ENCODE measurements at places on chromosomes 2 and 18. TPM values are rescaled to one million over a fixed set of nuclear protein-coding genes. Genes with fewer than 3 reads are reported as not detected.

DNA sequence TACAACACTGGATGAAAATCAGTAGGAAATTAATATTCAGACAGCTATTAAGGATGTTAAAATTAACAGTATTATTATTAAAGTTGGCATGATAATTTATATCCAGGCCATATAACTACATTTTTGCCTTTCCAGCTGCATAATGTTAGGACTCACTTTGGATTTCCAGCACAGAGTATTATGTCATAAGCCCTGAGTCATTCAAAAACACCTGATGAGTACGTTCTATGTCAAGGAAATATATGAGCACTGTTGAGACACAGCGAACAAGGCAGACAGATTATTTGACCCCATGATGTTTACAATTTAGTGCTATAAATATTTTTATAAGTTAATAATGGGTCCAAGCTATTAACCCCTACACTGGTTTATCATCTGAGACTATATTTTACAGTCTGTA, 59.8 kb upstream of the RIT2 start:
- no peaks in the 10 kb centered on the region for H3K36me3 ChIP-seq
- no peak overlapping the region for H3K4me3 ChIP-seq
- no peak for DNase-seq
- no peaks in the 10 kb centered on the region for H3K27me3 ChIP-seq
- no peaks in the 10 kb centered on the region for H3K4me1 ChIP-seq

DNA sequence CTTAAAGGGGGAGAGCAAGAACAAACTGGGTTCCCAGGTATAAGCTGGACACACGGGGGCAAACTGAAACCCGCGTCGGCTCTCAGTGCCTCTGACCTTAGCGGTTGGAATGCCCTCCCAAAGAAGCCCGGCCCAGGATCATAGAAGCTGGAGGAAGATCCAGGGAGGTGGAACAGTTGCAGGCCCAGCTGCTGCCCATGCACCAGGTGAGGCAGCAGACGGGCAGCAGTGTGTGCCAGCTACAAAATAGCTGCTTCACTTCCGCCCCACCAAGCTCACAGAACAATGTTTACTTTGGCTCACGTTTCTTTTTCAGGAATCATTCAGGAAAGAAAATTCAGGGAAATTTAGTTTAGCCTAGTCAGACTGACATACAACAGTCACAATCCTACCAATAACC, 3.9 kb upstream of the ERMN start:
- H3K4me3 ChIP-seq = no peak overlapping the region
- peaks cover 10% of the 10 kb centered on the region for H3K36me3 ChIP-seq
- no peak for DNase-seq
- H3K27ac ChIP-seq = no peak overlapping the region

DNA sequence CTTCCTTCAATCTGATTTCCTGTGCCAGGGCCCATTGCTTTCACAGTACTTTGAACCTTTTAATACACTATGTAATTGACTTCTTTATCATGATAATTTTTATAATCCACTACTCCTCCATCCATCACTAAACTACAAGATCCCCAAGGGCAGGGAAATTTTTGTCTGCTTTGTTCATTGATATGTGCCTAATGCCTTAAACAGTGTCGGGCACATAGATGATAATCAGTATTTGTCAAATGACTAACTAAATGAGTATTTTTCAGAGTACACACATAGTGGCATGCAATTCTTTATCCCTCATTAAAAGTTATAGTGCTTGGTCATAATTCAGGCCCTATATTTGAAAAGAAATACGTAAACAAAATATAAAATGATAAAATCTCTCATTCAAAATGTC, 5.3 kb upstream of the STAMBP start:
- no peak overlapping the region for H3K27ac ChIP-seq
- DNase-seq = no peak
- H3K4me3 ChIP-seq = no peak overlapping the region
- peaks cover 17% of the 10 kb centered on the region for H3K4me1 ChIP-seq
- H3K36me3 ChIP-seq = no peaks in the 10 kb centered on the region

Gene FRZB
- not detected for total RNA-seq

- no peak overlapping the region for H3K27ac ChIP-seq
- H3K27me3 ChIP-seq = no peaks in the 10 kb centered on the region
- no peaks in the 10 kb centered on the region for H3K36me3 ChIP-seq
- H3K4me3 ChIP-seq = no peak overlapping the region
Measured at GRCh38 chr2:164675027-164675426, 53.7 kb upstream of the GRB14 start.

DNA sequence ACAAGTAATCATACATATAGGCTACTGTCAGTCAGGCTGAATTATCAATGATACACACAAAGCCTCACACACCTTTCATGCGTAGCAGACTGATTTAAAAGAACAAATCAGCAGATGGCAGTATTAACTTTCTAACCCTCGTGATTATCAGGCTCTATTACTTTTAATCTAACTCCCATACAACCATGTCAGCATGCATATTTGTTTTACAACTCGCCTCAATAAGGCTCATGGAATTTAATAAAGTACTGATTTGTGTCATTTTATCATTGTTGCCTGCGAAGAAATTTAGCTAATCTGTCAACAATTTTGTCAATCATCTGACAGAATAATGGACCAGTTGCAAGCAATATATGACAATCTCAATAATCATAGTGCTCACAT, 82.8 kb downstream of the SLC25A12 start:
- no peak overlapping the region for H3K4me3 ChIP-seq
- H3K36me3 ChIP-seq = peaks cover 28% of the 10 kb centered on the region
- H3K4me1 ChIP-seq = no peaks in the 10 kb centered on the region
- no peaks in the 10 kb centered on the region for H3K27me3 ChIP-seq
- H3K27ac ChIP-seq = no peak overlapping the region
- DNase-seq = no peak

DNA sequence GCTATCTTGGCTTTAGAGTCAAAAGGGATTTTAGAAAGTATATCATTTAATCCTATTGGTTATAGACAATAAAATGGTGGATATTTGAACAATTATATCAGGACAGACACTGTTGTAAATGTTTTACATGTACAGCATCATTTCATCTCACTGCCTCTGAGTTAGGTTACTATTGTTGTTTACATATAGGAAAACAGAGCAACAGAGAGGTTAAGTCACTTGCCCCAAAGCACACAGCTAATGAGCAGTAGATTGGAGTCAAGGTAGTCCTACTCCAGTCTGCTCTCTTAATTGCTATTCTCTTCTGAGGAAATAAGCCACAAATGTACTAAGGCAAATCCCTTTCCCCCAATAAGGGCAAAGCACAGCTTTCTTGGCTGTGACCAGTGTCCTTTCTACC, 142.9 kb downstream of the MTX2 start:
- peaks cover 20% of the 10 kb centered on the region for H3K27me3 ChIP-seq
- no peak overlapping the region for H3K4me3 ChIP-seq
- no peak for DNase-seq

Gene CIB4
- not detected for total RNA-seq
